ENCODE measurements at places on chromosomes 16 and 17.

DNA sequence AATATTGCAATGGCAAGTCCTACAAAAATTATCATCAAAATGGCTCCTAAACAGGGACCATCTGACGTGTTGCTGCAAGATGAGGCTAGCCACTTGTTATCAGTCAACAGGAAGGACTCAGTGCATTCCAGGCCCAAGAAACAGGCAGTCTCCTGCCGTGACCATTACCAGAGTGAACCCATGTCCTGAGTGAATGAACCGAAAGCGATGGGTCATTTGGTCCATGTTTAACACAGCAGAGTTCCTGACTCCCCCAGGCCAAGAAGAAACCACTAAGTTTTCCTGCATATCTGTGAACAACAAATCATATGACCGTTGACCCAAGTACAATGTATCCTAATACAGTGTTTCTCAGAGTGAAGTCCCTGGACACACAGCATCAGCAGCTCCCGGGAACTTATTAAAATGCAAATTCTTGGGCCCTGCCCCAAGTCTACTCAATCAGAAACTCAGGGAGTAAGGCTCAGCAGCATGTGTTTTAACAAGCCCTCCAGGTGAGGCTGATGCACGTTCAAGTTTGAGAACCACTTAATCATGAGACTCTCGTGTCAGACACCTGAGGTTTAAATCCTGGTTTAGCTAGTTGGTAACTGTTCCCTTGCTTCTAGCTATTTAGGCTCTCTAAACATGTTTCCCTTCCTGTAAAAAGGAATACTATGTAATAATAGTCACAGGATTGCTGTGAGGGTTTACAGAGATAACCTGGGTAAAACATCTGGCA, 429.4 kb upstream of the MAF start:
- DNase-seq = no peak

- DNase-seq = no peak
Observed at GRCh38 chr16:10501016-10501607, 79.3 kb downstream of the EMP2 start.

DNA sequence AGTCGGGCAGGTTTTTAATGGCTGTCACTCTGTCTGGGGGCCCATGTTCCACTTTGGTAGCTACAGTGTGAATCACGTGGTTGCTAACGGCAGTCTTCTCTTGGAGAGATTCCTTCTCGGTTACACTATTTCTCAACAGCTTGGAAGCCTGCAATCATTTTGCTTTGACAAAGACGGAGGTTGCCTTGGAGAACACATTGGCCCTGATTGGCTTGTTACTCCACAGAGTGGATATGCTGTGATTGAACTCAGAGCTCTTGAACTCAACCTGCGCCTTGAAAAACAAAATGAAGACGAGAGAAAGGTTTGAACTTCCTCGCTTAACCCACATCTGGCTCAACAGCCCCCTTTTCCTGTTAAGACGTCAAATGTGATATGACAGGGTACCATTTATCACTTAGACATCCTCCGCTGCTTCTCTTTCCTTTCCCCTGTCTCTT, 218.9 kb downstream of the MAF start:
- DNase-seq = no peak

- no peak for DNase-seq
Observed at GRCh38 chr17:74249590-74250270, 24.3 kb upstream of the DNAI2 start.

DNA sequence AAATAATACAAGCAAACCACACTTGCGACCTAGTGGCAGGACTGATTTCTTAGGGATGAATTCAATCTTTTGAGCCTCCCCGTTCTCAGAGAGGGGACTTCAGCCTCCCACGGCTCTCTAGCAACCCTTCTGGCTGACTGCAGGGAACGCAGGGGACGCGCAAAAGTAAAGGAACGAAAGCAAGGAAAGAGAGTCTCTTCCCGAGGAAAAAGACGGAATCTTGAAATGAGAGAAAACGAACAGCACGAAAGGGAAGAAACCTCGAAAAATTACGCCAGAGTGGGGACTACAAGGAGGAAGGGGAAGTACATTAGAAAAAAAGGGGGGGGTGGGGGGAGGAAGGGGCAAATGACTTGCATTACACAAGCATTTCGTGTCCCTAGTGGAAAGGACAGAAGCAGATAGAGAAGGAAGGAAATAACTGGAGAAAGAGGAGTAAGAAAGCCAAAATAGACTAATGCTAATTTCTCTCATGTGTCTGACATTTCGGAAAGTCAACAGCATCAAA, 1.2 kb downstream of the GRB2 start:
- peak; percentile 40 for DNase-seq

- DNase-seq = no peak
Observed at GRCh38 chr17:5585836-5586521, 1.7 kb upstream of the NLRP1 start.

DNA sequence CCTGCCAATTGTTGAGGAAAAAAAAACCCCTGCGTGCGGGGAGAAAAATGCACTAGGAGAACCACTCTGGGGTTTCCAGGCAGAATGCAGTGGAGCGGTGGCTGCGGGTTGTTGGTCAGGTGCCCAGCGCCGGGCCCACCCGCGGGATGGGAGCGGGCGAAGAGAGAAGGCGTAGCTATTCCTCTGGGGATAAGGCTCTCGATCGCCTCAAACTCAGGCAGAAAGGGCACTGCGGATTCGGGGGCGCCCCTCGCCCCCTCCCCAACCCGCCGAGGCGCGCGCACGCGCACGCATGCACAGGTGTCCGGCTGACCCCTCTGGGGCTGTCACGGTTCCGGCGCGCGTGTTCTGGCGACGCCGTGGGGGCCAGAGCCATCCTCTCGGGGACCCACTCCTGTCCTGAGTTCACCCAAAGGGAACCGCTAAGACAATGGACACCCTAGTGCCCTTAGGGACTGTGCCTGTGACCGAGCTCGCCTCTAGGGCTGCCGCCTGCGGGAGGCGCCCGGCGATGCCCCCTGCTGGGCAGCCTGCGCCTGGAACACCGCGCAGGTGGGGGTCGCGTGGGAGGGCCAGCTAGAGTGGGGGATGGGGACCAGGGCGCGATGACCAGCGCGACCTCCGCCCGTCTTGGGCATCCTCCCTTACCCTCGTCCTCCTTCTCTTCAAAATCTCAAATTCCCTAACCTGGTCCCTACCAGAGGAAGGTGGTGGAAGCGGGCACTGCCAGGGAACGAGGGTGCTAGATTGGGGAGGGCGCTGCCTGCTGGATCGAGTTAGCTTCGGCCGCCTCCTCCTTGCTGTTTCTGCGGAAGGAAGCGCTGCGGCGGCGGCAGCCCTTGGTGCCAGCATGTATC, 14.4 kb upstream of the CBX8 start:
- DNase-seq = no peak

- DNase-seq = no peak
Observed at GRCh38 chr16:59210955-59211541, 476.9 kb upstream of the GOT2 start.
